ENCODE measurements at places on chromosomes 5 and 9.
A peak's percentile ranks its signal among the peaks of the same experiment; 100 is the strongest.

- DNase-seq, result no peak
Observed at GRCh38 chr5:148541054-148541835, 113.1 kb downstream of the HTR4 start.

DNA sequence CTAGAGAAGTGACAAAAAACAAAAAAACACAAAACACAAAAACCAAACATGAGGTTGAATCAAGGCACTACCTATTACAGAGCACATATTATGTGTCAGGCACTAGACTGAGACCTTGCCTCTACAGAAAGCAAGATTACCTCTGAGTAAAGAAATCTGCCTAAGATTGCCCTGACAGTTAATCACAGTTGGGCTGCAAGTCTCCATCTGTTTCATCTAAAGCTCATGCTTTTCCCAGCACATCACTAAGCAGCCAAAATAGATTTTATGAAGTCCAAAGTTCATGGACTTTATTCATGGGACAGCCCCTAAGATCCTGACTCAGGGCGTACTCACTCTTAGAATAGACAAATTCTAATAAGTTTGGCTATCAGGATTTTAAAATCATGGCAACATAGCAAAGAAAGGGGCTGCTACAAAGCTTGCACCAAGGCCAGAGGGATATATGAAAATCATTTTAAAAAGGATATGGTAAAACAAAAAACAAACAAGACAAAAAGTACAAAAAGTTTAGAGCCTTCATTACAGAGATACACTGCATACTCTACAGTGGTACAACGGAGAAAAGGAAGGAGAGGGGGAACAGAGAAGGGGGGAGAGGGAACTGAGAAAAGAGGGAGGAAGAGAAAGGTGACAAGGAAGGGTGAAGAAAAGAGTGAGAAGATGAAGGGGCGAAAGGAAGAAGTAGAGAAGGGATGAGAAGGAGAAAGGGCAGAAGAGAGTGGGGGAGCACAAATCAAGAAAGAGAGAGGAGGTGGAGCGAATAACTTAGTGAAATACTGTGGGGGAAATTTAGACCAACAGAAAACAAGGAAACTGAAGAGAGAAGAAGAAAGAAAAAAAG is 58.2 kb downstream of the RICTOR start:
- no peak for DNase-seq

- DNase-seq, result no peak
Observed at GRCh38 chr5:97229196-97229595, 46.1 kb upstream of the RIOK2 start.

- peak; percentile 72 for DNase-seq
Observed at GRCh38 chr5:116652196-116652729, 77.6 kb upstream of the SEMA6A start.

- DNase-seq, result no peak
Observed at GRCh38 chr5:154166901-154167791, 23.4 kb upstream of the GALNT10 start.

- peak; percentile 32 for DNase-seq
Observed at GRCh38 chr9:121835587-121836365, 184.3 kb downstream of the DAB2IP start.

DNA sequence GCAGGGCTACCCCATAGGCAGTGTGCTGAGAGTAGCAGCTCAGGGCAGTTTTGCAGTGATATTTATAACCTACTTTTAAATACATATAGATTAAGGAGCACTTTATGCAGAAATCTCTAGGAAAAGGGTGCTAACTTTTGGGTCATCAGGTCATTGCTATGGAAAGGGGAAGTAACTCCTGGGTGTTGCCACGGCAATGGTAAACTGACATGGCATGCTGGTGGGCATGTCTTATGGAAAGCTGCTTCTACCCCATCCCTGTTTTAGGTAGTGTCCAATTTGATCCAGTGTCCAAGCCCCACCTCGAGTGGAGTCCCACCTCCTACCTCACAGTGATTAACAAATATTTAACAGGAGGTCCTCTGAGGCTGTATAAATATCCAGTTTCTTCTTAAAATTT is 56.8 kb upstream of the XPA start:
- no peak for DNase-seq

- no peak for DNase-seq
Observed at GRCh38 chr9:110918316-110919049, 119.8 kb downstream of the LPAR1 start.

DNA sequence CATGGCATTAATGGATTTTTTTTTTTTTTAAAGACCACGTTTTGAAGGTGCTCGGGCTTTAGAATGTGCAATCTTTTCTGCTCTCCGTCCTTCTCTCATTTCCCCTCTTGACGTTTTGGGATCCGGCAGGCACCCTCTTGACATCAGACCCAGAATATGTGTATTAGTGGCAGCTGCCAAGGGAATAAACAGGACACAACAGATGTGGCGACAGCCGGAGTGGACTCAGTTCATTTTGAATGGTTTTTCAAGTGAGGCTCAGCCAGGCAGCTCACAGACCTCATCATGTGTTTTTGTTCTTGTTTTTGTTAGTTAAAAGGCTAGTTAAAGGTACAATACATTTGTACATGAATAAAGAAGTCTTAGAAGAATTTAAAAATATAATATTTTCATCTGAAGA is 365.0 kb upstream of the SEMA6A start:
- DNase-seq, result no peak

DNA sequence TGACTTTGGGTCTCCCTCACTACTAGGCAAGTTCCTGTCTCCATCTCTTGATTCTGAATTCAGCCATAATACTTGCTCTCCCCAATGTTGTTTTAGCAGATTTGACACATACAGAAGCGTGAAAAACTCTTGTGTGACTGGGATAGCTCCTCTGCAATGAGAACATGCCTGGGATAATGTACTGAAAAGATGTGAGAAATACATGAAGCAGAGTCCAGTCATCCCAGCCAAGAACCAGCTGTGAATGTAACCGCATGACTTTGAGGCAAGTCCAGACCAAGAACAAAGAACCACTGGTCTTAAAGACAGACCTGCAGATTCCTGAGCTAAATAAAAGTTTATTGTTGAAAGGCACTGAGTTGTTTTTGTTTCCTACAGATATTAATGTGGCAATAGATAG is 135.0 kb downstream of the NMUR2 start:
- no peak for DNase-seq

- peak; percentile 58 for DNase-seq
Observed at GRCh38 chr9:128882677-128883603, 1.0 kb downstream of the LRRC8A start.

- DNase-seq, result no peak
Observed at GRCh38 chr9:82563841-82564240, 499.1 kb downstream of the RASEF start.

DNA sequence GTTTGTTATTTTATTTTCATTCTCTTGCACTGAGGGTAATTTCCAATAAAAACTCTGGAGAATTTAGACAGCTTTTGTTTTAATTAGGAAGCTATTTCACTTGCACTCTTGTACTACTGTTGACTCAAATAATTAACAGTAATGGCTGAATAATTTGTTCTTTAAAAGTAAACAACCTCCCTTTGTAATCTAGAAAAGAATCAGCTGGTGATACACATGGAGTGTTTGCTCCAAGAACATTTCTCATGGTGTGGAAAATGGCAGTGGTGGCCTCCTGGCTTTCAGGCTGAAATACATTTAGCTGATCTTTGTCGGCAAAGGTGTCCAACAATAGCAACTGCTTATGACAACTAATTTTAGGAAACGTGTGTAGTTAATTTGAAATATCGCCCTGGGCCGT is 129.4 kb downstream of the C9orf152 start:
- DNase-seq, result no peak
